NCI-H446 treated with DMSO at 0.1 percent for 48 hours (cell line): ENCODE measurements at places on chromosomes 1 and 21.

- DNase-seq, result no peak
Measured at GRCh38 chr1:99993468-99993845, 23.7 kb downstream of the SLC35A3 start.

DNA sequence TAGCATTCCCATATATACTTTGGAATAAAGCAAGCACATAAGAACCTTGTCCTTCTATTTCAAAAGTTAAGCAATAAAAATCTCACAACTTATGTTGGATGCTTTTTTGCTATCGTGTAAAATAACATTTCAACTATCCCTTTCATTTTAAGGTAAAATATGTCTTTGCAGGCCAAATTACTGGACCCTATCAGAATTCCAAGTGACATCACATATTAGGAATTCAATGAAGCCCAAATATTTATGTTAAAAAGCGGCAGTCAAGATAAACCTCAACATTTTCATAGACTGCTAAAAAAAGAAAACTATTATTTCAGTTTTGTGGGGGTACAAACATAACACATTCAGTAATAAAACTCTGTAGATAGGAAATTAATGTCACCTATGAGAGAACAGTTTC, 252.0 kb downstream of the KCTD3 start:
- DNase-seq, result no peak

DNA sequence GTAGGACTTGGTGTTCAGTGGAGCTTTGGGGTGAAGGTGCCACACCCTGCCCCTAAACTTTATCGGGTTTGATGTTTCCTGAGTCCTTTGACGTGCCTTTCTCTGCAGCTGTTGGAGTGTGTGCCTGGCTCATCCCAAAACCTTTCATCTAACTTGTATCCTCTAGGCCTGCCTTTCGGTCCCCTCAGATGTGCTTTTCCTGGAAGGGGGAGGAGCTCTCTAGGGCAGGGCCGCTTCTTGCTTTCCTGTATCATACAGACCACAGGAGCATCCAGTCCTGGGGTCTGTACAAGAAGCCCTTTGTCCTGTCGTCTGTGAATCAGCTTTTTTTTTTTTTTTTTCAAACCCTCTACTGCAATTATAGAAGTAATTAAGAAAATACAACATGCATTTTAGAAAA, 35.7 kb downstream of the PTGFRN start:
- no peak for DNase-seq

DNA sequence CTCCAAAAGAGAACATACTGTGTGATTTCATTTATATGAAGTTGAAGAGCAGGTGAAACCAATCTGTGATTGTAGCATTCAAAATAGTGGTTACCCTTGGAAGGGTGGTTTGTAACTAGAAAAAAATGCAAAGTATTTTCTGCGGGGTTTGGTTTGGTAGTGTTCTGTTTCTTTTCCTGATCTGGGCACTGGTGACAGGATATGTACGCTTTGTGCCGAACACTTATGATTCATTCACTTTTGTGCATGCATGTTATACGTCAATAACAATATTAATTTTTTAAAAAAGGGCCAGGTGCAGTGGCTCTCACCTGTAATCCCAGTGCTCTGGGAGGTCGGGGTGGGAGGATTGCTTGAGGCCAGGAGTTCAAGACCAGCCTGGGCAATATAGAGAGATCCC, 63.8 kb downstream of the CD34 start:
- DNase-seq, result no peak

DNA sequence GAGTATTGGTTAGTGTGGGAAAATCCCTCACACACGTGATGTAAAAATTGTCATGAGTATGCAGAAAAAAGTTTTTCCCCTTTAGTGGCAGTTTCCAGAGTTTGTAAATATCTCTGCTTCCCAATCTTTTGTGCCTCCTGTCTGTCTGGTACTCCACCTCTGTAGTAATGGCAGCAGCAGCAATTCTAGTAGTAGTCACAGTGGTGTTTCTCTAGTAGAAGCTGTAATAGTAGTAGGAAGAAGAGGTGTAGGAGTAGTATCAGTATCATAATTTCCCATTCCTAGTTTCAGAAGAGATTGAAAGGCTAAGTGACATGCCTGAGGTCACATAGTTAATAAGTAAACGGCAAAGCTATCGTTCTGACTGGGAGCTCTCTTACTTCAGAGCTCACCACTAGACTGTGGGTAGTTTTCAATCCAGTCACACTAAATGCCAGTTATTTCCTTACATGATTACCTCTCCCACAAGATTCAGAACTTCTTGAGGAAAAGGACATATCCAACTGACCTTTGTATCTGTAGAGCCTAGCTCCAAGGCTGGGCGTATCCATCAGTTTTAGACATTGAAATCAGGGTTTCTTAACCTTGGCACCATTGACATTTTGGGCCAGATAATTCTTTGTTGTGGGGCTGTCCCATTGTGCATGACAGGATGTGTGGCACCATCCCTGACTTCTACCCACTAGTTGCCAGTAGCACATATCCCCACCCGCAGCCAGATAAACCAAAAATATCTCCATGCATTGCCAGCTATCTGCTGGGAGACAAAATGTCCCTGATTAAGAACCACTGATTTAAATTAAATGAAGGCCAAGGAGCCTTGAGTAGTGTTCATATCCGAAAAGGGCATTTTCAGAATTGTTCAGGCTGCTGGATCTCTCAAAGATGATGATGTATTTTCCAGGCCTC, 135.9 kb downstream of the FGGY start:
- DNase-seq, result no peak

DNA sequence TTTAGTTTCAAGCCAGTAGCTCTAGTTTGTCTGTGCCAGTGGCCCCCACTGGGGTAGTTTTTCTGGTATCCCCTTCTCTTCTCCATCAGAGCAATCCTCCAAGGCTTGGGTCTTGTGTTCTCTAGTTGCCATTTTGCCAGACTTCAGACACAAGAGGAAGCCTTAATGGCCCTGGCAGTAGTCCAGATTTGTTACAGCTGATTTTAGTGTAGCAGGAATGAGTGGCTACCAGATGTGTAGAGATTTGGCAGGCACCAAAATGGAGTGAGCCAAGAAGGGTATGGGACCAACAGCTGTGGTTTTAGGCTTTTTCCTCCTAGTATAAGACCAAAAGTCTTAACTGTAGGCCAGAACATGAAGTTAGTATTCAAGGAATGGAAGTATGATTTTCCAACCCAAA, 56.8 kb downstream of the ACP6 start:
- DNase-seq, result no peak

DNA sequence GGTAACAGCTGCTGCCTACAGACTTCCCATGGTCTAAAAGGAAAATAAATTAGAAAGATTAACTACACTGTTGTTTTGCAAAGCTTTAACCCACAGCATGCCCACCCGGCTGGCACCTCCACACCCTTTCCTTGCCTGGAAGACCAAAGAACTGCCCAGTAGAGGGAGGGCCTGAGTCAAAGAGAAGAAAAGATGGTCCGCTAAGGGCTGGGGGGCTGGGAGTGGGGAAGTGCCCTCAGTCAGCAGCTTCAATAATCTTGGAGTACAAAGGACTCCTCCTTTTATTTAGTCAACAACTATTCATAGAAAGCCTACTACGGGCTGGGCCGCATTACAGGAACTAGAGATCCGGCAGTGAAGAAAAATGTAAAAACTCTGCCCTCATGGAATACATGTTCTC, 40.6 kb downstream of the ERI3 start:
- DNase-seq, result no peak

DNA sequence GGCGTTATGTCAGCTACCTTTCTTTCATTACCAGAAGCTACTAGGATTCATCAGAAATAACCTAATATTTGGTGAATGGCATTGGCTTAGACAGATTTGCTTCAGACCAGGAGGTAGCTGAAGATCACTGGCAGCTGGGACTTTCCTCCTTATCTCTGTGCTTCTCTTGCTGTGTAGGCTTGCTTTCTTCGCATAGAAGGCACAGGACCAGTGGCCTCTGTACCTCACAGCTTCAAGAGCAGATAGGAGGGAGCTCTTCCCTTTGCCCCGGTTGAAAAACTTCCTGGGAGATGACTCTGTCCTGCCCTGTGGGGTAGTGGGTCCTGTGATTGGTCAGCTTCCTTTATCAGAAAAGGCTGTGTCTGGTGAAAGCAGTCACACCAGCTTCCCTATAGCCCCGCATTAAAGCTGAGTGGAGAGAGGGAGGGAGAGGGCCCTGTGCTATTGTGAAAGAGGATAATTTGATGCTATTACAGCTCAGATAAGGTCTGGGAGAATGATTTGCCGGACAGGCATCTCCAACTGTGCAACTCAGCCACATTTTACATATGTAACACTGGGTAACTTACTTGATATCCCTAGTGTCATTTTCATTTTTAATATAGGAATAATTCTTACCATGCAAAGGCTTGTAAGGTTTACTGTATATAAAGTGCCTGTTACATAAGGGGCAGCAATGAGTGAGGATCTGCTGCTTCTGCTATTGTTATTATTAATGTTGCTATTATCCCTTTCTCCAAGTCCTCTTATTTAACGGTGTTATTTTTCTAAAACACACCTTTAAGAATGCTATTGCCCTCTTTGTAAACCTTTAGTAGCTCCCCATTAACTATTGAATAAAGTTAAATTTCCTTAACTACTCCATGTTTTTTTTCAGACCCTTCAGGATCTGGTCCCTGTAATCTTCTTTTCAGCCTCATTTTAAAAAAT, 31.6 kb downstream of the OSBPL9 start:
- no peak for DNase-seq

DNA sequence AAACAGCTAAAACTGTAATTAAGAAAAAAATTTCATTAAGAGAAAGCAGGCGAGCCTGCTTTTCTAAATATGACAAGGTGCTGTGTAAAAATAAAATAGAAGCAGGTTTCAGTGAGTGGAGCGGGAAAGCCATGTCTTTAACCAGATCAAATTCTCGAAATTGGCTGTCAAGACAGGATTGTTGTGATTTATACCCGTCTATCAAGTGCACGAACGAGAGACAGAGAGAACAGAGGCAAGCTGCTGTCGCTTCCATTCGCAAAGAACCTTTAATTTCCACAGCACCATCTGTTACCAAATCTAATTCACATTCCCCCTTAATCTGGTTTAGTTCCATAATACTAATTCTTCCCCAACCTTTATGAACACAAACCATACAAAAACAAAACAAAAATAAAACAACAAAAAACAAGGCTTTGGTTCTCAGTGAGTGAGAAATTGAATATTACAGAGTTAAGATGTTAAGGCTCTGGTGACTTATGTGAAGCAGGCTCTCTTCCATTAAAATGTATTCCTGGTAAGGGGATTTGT, 35.0 kb downstream of the ESRRG start:
- DNase-seq, result peak; percentile 46

DNA sequence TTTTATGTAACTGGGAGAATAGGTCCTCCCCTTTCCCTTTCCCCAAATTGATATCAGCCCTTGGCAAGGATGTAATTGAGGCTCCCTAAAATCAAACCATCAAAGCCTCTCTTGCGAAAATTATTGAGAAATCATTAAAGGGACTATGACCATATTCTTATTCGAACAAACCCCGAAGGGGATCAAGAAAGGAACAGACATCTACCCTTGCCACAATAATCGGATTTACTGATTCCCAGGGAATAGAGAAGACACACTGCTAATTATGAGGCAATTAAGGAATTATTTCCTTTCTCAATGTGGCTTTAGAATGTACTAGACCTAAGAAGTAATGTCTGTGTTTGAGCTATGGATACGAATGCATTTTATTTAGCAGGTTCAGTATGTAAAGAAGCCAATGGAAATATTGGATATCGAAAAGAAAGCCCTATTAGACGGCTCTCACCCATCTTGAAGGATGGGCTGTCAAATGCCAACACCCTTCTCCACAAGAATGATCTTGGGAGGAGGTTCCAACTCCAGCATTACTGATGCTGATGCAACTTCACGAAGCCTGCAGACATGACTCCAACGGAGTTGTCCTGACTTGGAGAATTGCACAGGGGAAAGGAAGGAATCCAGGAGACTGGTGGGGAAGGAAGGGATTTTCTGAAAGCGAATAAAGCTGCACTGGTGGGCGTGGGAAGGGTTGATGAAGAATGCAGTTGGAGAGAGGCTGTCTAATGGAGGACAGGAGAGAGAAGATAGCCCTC, 11.6 kb upstream of the PTPRF start:
- DNase-seq, result no peak

GRCh38 chr1:168424281-168424680, 119.5 kb downstream of the XCL2 start:
- DNase-seq, result no peak

GRCh38 chr21:34042735-34043134, 30.6 kb upstream of the MRPS6 start:
- DNase-seq, result no peak

DNA sequence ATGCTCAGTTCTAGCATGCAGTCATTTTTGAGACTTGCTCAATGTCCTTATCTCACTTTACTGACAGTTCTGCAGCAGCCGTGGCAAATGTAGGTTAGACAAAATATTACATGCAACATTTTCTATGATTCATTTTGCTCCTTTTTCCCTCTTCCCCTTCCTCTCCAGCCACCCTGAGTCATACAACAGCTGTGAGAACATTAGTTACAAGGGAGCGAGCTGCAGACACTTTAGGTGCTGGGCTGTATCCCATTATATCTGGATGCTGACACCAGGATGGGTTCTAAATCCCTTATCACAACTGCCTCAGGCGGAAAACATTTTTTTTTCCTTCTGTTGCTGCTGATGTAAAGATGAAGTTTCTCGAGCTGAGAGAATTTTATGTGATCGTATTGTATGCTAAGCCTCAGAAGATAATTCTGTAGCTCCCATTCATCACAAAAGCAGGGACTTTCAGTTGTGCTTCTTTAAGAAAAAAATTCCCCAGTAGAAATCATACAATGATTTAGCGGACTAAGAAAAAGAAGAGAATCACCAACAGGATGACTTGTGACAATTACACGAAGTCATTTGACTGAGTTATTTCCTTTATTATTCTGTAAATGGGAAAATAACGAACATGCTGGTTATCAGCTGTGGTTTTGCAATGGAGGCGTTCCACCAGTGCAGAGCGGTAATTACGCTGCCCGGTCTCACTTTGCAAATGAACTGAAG, 345.0 kb downstream of the DISC1 start:
- peak; percentile 19 for DNase-seq

- no peak for DNase-seq
Measured at GRCh38 chr1:114561333-114561732, 20.1 kb downstream of the BCAS2 start.

DNA sequence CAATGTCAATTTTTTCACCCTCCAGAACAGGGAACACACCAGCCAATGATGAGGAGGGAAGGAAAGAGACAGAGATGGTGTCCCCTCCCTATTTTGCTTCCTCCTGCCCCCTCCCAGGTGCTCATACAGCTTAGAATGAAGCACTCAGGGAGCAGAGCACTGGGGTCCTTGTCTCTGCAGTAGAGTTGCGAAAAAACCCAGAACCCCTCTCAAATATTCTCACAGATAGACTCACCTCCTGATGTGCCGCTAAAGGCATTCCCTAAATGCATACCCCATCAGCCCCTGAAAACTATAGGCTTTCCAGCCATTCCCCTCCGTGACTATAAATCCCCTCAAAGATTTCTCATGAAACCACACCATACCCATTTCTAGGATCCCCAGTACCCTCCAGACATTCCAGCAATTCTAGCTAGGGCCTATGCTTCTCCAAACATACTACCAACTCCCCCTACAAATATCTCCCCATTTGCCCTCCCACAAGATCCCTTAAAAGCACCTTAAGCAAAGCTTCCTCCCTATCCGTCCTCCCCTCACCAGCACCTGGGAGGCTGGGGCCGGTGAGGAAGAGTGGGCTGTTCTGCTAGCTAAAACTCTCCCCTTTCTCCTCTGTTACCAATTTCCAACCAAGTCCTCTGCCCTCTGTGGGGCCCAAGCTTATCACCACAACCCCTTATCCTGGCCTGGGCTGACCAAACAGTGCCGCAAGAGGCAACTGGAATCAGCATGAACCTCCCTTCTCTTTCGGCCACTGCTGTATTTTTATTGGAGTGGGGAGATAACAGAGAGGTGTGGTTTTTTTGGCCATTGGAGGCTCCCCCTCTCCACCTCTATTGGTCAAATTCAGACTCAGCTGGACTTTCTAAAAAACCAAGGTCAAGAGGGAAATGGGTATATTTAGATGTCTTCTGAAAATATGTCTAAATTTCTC, 54.7 kb downstream of the RHBG start:
- DNase-seq, result no peak
